ENCODE measurements at places on chromosomes 7 and 10.

DNA sequence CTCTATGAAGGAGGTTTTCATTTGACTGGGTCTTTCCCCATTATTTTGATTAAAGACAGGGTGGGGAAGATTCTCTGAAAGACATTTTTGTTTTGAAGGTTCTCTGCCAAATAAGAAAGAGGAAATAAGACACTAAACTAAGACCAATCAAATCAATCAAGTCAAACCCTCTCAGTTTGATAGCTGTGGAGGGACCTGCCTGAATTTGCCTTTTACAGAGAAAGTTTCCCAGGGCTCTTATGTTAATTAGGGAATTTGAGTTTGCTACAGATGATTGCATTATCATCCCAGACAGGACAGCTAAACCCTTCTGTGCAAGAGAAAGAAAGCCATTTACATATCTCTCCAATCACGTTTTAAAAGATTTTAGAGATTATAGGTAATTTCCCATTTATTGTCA is 80.0 kb downstream of the CSTF2T start:
- no peak for DNase-seq

- DNase-seq: no peak
Observed at GRCh38 chr10:24872049-24872789, 80.2 kb downstream of the PRTFDC1 start.

- no peak for DNase-seq
Observed at GRCh38 chr7:100152404-100152803, 3.7 kb downstream of the LAMTOR4 start.

GRCh38 chr7:68900096-68900495 is 698.2 kb upstream of the AUTS2 start:
- DNase-seq: no peak

- DNase-seq: no peak
Observed at GRCh38 chr7:159094919-159095915, 49.5 kb downstream of the VIPR2 start.

DNA sequence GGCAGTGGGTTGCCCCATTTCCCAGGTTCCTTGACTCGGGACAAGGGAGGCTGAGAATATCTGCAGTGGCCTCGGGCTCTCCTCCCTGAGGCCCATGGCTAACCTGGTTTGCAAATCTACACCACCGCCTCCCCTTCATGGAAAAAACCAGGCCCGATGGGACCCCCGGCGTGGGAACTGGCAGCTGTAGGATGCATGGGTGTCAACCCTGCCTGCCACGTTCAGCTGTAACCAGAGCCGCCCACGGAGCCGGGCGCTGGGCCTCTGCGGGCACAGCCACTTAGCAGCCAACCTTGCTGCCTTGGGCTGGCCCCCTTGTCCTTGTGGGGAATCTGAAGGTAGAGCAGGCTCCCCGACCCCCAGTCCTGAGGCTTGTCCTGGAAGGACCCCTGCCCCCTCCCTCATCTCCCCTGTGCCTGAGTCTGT is 1.6 kb downstream of the PWWP2B start:
- no peak for DNase-seq

- no peak for DNase-seq
Observed at GRCh38 chr10:45160271-45160670, 155.1 kb downstream of the OR13A1 start.

GRCh38 chr10:50497758-50498157 is 126.0 kb downstream of the SGMS1 start:
- no peak for DNase-seq

- DNase-seq: no peak
Observed at GRCh38 chr10:35343739-35344138, 7.4 kb downstream of the CCNY start.

DNA sequence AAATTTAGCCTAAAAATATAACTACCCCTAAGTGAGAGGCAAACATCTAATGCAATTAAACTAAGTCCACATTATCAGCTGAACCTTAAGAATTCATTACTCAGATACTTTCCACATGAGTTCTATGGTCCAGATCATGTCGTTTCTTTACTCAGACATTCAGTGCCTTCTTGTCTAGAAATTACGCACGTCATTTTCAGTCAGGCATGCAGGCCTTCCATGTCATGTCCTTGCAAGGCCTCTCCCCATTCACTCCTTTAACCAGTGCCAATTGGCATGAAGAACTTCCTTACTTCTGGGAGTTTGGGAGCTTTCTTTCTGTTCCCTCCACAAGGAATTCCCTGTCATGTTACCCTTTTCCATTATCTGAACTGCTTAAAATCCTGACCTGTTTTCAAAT is 118.8 kb downstream of the NRP1 start:
- no peak for DNase-seq

- no peak for DNase-seq
Observed at GRCh38 chr7:142867398-142868187, 12.7 kb downstream of the EPHB6 start.

DNA sequence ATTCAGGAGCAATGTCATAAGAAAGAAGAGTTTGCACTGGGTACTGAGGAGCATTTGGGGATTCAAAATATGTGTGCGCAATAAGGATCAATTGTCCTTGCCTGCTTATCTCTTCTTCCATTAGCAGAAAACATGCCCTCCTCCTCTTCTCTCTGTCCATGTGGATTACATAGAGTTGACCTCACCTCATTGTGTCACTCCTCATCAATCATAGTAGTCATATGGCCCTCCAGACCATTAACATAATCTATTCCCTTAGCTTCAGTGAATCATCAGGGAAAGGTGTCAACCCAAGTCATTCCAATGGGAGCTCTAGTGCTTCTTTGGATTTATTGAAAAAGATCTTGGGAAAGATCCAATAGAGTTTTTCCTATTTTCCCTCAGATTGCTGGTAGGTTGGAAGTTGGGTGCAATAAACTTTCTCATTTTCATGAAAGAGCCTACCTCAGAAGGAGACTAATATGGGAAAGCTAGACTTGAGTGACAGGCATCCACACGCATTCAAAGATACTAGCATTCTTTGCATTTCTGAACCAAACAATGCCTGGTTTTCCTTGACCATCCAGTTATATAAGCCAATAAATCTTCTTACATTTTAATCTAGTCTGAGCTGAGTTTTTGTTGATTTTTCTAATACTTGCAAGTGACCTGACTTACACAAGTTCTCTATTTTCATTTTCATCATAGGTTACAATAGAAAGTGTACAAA is 71.5 kb upstream of the FAM13C start:
- no peak for DNase-seq

DNA sequence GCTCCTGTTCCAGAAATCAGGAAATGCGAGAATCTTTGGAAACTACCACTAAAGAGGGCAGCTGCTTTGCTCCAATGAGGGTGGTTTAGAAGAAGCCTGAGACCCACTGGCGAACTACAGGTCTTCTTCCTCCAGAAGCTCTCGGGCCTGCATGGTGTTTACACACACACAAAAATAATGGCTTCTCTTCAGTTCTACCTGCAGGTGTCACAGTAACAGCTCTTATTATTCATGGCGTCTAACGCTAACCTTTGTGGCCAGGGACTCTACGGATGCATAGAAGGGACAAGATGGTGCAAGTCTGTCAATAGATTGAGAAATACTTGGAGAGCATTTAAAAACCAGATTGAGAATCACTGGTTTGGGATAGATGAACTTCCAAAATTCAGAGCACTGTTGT is 22.4 kb downstream of the GPR141 start:
- DNase-seq: no peak

DNA sequence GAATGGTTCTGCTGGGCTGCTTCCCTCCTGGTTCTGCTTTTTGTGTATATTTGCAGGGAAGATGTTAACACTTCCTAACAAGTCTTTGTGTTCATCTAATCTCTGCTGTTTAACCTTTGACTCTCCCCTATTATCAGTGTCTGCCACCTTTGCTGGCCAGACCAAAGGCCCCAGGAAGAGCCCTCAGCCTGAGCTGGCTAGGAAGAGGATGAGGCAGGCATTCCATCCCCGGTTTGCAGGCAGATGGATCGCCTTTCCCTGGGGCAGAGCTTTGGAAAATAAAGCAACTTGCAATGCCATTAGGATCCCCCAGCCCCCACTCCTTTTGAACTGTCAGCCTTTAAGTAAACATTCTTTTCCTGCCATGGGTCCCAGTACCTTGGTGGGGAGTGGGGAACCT is 19.0 kb downstream of the DPCD start:
- no peak for DNase-seq

GRCh38 chr7:5274441-5274840 is 8.3 kb upstream of the SLC29A4 start:
- no peak for DNase-seq

GRCh38 chr7:78148166-78148894 is 349.8 kb downstream of the PHTF2 start:
- DNase-seq: no peak

GRCh38 chr10:96987842-96988175 is 155.7 kb downstream of the LCOR start:
- no peak for DNase-seq

- DNase-seq: no peak
Observed at GRCh38 chr10:137031-137430, 1.8 kb downstream of the ZMYND11 start.

GRCh38 chr7:15626041-15626440 is 60.4 kb downstream of the MEOX2 start:
- DNase-seq: no peak

DNA sequence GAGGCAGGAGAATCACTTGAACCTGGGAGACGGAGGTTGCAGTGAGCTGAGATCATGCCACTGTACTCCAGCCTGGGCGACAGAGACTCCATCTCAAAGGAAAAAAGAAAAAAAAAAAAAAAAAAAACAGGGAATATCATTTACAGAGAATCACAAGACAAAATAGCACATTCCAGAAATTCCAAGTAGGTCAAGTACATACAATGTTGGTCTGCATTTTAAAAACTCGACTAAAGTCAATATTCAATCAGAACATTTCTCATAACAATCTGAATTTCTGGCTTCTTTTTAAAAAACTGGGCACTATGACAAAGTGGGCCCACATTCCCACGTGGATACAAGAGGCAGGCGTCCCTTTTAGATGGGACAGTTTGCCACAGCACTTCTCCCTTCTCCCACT is 12.8 kb downstream of the ZC3HAV1L start:
- no peak for DNase-seq

- no peak for DNase-seq
Observed at GRCh38 chr7:150968734-150969372, 9.3 kb downstream of the KCNH2 start.

DNA sequence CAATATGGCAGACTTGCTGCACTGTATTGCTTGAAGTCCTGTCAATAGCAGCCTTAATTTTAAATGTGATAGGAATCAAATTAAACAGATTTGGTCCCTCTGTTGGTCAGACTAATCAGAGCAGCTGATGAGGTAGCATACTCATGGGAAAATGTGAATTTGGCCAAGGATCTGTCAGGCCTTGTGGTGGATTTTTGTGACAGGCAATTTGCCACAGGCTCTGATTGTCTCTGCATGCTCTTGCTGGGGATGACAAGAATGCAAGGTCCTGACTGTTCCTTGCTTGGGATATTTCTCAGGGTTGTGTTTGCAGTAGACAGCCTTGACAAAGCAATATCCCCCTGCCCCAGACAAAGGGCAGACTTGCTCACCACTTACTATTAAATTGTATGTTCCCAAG is 41.5 kb upstream of the GARS1 start:
- no peak for DNase-seq

DNA sequence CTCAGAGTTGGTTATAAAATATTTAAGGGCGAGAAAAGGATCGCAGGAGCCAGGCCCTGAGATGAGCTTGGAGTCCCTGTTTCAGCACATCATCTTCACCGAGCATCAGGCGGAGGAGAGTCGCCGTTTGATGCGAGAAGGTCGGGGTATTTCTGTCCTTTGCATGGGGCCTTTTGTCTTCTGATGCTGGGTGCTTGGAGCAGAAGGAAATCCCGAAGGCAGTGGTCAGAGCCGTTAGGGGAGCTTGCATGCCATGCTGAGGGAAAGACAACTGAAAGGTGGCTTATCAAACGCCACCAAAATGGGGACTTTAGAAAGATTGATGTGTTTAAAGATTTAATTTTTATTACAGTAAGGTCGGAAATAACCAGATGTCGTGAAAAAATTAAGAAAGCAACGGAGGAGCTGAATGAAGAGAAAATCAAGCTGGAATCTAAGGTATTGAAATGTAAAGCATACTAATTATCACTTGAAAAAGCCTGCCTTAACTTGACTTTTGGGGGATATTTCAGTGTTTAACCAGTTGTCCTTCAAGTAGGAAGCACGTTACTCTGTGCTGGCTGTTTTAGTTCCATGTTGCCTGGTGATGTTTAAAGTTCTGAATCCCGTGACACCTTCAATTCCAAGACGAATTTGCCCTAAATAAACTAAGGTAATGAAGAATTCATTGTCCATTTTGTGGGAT is 845 bp downstream of the CCDC172 start:
- no peak for DNase-seq

GRCh38 chr10:60910543-60910942 is 33.4 kb downstream of the RHOBTB1 start:
- no peak for DNase-seq

GRCh38 chr10:58488921-58489320 is 23.8 kb upstream of the BICC1 start:
- no peak for DNase-seq

DNA sequence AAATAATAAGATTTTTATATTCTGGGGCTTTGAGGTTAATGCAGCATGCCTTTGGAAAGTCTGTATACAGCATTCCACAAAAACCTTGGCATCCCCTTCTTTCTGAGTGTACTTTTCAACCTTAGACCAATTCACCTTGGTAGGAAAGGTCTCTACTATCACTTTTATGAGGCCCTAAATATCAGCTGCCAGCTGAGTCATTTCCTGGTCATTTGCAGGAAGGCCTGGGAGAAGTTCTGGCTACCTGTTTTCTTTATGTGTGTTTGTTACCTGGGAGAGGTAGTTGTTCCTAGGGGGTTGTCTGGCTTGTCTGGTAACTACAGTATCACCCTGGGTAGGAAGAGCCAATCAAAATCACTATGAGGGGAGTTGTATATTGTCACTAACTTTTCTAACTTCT is 4.1 kb downstream of the SPAM1 start:
- DNase-seq: no peak

- no peak for DNase-seq
Observed at GRCh38 chr10:5035356-5035755, 31.7 kb upstream of the AKR1C2 start.

- no peak for DNase-seq
Observed at GRCh38 chr10:43316988-43317387, 50.1 kb upstream of the RASGEF1A start.

GRCh38 chr7:149714081-149714909 is 59.1 kb downstream of the ZNF467 start:
- DNase-seq: peak; percentile 95

Measured in stimulated activated CD8-positive, alpha-beta memory T cell treated with anti-CD3 and anti-CD28 coated beads, Interleukin-4, amount 100 ng/mL, for 24 hours (primary cell).